ENCODE measurements at places on chromosomes 16 and 17.

GRCh38 chr16:67969254-67970039, 1.0 kb upstream of the SLC12A4 start:
- DNase-seq, result no peak

GRCh38 chr17:65633146-65633881, 71.9 kb upstream of the AXIN2 start:
- DNase-seq, result no peak

- DNase-seq, result no peak
Measured at GRCh38 chr16:4745274-4745569, 10.9 kb downstream of the DNAAF8 start.

DNA sequence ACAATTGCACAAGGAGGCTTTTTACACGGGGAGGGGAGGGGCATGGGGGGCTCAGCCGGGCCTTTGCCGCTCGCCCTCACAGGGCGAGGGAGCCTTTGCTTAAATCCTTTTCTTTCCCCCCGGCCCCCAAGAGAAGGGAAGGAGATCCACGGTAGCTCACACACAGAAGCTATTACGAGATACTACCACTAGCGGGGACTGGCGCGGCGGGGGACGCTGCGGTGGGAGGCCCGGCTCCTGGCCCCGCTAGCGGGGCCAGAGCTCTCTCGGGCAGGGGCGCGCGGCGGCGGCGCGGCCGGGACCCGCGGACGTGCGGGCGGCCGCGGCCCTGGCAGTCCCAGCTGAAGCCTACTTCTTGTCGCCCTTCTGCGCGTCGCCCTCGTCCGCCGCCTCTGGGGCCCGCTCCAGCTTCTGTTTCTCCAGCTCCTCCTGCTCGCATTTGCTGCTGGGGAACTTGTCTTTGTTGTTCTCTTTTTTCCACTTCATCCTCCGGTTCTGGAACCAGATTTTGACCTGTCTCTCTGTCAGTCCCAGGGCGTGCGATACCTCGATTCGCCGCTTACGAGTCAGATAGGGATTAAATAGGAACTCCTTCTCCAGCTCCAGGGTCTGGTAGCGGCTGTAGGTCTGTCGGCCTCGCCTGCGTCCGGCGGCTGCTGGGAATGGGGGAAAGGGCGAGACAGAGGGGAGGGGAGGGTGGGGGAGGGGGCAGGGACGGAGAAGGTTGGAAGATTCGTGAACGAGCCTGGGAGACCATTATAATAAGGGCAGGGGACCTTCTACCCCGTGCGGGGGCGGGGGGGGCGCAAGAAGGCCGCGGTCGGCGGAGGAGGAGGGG, 2.0 kb downstream of the HOXB8 start:
- no peak for DNase-seq

DNA sequence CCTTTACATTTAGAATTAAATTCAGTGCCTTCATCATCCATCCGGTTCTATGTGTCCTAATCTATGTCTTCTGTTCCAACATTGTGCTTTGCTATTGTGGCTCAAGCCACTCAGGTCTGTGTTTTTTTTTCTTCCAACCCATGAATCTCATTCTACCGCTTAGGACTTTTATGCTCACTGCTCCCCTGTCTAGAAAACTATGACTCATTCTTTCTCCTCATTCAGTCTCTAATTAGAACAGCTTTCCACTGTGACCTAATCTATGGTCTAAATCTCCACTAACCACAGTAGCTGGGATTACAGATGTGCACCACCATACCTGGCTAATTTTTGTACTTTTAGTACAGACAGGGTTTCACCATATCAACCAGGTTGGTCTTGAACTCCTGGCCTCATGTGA, 418.7 kb downstream of the KCNJ2 start:
- DNase-seq, result no peak

DNA sequence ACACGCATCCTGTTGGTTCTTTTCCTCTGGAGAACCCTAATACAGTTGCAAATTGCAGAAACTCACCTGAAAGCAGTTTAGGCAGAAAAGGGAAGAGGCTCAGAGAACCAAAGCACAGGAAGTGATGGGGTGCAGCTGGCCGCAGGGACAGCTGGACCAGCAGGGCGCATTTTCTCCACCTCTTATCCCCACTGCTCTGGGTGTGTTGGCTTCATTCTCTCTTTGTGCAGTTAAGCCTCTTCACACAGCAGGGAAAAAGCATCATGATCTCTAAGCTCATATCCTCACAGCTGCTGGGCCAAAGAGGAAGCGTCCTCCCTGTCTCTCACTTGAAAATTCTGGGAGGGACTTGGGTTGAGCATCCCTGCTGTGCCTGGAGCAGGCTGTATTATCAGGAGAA, 20.0 kb upstream of the LRRC75A start:
- DNase-seq, result peak; percentile 58

DNA sequence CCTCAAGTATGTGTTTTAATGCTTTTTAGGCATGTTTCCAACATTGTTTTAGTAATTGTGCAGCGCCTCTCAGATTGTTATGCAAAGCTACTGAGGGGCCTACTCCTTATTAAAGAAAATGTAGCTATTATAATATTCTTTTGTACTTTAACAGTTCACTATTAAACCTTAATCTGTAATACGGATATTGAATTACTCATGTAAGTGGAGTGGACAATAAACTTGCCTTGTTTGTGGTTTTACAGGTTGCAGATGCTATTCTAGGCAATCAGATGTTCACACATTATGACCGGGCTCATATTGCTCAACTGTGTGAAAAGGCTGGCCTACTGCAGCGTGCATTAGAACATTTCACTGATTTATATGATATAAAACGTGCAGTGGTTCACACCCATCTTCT, 41.0 kb downstream of the PTRH2 start:
- DNase-seq, result no peak

DNA sequence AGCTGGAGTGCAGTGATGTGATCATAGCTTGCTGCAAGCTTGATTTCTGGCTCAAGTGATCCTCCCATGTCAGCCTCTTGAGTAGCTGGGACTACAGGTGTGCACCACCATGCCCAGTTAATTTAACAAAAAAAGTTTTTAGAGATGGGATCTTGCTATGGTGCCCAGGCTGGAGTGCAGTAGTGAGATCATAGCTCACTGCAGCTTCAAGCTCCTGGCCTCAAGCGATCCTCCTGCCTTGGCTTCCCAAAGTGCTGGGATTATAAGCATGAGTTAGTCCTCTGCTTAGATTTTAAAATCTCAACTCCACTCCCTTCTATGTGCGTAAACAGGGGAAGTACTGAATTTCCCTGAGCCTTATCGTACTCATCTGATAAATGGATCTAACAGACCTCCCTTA, 6.3 kb downstream of the RABEP2 start:
- DNase-seq, result no peak

- no peak for DNase-seq
Measured at GRCh38 chr17:6660101-6660500, 8.5 kb downstream of the C17orf100 start.

- DNase-seq, result no peak
Measured at GRCh38 chr17:39677542-39678339, 9.5 kb downstream of the PNMT start.

GRCh38 chr17:33381201-33381600, 88.1 kb upstream of the ASIC2 start:
- no peak for DNase-seq
